Heart right ventricle (tissue), 16 donors: ENCODE measurements at places on chromosomes 13 and 19. TPM values are rescaled to one million over a fixed set of nuclear protein-coding genes. Genes with fewer than 3 reads are reported as not detected.

DNA sequence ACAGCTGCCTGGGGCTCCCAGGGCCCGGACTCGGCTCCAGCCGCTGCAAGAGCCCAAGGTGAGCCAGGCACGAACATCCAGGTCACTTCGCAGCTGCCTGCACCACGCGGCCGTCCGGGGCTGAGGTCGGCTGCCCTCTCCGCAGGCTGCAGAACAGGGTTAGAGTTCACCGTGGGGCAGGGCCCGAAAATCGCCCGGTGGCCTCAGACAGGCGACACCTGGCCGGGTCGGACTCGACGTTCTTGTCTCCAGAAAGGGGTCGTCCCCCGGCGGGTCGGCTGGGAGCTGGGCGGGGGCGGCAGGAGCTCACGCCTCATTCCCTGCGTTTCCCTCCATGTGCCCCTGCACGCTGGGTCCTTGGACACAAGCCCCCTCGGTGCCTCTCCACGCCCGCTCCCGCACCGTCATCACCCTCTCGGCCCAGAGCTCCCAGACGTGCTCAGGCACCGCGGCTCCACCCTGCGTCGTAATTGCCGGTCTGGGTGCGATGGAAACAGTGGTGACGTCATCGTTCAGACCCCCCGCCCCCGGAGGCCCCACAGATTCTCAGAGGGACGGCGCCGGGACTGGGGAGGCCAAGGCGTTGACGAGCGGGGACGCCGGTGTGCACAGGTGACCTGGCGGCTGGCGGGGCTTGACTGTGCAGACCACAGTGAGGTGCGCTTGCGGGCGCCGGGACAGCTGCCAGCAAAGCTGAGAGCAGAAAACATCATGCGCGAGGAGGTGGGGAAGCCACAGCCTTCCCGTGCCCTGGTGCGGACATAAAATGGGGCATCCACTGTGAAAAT is 4.0 kb upstream of the GRIN3B start:
- no peak for DNase-seq

GRCh38 chr13:71148396-71148795 is 718.6 kb downstream of the DACH1 start:
- DNase-seq = no peak

ZNF730 gene
- polyA plus RNA-seq = not detected

GRCh38 chr13:36382030-36382429 is 35.8 kb upstream of the SPART start:
- no peak for DNase-seq

DNA sequence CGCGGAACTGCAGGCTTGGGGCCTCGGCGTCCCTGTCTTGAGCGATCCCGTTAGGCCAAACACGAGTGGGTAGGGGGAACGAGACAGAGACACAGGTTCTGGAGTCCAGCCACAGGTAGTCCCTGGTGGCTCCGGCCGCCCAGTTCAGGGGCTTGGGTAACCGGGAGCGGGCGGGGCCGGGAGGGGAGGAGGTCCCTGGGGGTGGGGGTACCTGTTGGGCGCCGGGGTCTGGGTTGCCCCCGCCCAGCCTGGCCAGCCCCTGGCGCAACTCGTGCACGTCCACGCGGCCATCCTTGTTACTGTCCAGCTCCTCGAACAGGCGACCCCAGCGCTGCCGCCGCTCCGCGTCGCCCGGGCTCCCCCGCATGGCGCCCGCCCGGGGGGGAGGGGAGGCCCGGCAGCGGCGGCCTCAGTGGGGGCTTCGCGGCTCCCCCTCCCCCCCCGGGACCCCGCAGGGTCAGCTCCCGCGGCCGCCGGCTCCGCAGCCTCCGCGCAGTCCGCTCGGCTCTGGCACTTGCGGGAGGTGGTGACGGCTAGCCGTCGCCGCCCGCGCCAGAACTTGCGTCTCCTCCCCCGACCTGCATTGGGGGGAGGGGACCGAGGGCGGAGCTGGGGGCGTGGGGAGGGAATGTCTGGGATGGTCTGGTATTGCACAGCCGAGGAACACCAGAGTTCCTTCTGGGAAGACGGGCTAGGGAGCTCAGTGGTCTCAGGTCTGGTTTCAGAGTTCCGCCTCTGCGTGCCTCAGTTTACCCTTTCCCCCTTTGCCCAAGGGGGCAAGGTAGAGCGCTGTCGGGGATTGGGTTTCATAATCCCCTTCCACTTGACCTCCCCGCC is at the start of gene SLC25A23:
SLC25A23 (minus strand) TSS at position 531 of the 837 bp plus-strand sequence; CDS start at position 367, 164 bp downstream.
- peak; percentile 61 for DNase-seq

DNA sequence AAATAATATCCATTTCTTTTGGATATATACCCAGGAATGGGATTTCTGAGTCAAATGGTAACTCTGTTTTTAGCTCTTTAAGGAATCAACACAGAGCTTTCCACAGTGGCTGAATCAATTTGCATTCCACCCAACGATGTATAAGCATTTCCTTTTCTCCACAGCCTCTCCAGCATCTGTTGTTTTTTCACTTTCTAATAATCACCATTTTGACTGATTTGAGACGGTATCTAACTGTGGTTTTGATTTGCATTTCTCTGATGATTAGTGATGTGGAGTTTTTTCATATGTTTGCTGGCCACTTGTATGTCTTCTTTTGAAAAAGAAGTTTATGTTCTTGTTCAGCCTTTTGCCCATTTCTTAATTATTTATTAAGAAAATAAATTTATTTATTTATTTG is 352.2 kb upstream of the OBI1 start:
- no peak for DNase-seq

GRCh38 chr13:37884026-37884425 is 14.5 kb upstream of the TRPC4 start:
- no peak for DNase-seq

FCGBP gene
- 0.74 TPM for polyA plus RNA-seq

- no peak for DNase-seq
These were observed 89.2 kb downstream of the RGCC start for GRCh38 chr13:41546372-41547190.

- DNase-seq = no peak
These were observed 328 bp downstream of the CYP4F12 start for GRCh38 chr19:15673176-15673654.

GRCh38 chr13:21074546-21074945 is 13.2 kb upstream of the LATS2 start:
- peak; percentile 29 for DNase-seq

GRCh38 chr19:10003271-10003670 is 7.0 kb downstream of the COL5A3 start:
- DNase-seq = no peak

- peak; percentile 76 for DNase-seq
These were observed 2.9 kb downstream of the WDR83 start for GRCh38 chr19:12669270-12670158.

TEX101 gene
- not detected for polyA plus RNA-seq
